AG08395 (cell line): ENCODE measurements at places on chromosomes 5 and 9.

- no peak for DNase-seq
Measured at GRCh38 chr5:157550663-157551062, 24.9 kb downstream of the ADAM19 start.

DNA sequence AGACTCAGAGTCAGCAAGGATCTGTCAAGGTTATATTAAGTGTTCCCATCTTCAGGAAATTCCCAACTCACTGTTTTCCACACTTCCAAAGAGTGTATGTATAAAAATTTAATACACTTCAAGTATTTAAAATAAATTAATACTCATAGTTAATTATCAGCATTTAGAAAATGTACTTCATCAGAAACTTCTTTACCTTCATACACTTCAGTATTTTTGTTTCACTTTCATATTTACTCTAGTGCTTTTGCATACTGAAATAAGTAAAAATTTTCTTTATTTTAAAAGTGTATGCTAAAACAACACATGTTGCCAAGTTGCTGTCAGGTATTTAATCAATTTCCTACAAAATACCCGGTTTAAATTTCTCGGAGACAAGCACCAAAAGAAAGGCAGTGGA lies 16.5 kb downstream of the RICTOR start:
- DNase-seq: no peak

GRCh38 chr9:131678499-131679111 lies 61.3 kb downstream of the RAPGEF1 start:
- peak; percentile 97 for DNase-seq

DNA sequence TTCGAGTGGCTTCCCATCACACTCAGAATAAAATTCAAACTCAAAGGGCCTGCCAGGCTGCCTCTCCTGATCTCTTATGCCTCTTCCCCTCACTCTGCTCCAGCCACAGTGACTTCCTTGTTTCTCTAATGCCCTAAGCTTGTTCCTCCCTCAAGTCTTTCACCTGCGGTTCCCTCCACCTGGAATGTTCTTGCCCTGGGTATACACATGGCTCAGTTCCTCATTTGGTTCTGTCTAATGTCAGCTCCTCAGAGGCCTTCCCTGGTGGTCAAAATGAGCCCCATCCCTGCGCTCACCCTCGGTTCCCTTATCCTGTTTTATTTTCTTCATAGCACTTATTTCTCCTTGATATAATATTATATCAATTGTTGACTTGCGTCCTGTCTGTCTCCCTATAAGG lies 12.7 kb upstream of the CYSTM1 start:
- DNase-seq: no peak

GRCh38 chr5:50292735-50293394 lies 148.2 kb downstream of the EMB start:
- DNase-seq: no peak

GRCh38 chr5:89703817-89704216 lies 705.7 kb downstream of the CETN3 start:
- DNase-seq: peak; percentile 17

- DNase-seq: no peak
Measured at GRCh38 chr5:141713616-141714309, 31.7 kb upstream of the ARAP3 start.

DNA sequence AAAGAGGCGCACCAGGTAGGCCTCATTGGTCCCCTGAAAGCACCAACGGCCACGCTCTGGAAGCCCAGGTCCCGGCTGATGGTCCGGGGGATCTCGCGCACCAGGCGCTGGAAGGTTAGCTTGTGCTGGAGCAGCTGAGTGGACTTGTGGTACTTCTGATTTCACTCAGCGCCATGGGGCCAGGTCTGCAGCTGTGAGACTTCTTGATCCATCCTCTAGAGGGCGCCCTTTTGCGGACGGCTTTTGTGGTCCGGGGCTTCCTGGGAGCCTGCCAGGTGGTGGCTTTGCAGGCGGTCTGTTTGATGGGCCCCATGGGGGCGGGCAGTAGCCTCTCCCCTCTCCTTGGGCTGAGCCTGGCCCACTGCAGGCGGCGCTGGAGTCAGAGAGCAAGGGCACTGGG lies 10.4 kb downstream of the TAF11L12 start:
- DNase-seq: no peak

GRCh38 chr9:125085703-125086477 lies 57.4 kb downstream of the SCAI start:
- no peak for DNase-seq

- DNase-seq: no peak
Measured at GRCh38 chr5:4189317-4189716, 593.7 kb downstream of the IRX1 start.

- DNase-seq: no peak
Measured at GRCh38 chr5:82151662-82152061, 126.5 kb downstream of the RPS23 start.

- DNase-seq: no peak
Measured at GRCh38 chr9:110371411-110372007, 33.8 kb upstream of the TXNDC8 start.

DNA sequence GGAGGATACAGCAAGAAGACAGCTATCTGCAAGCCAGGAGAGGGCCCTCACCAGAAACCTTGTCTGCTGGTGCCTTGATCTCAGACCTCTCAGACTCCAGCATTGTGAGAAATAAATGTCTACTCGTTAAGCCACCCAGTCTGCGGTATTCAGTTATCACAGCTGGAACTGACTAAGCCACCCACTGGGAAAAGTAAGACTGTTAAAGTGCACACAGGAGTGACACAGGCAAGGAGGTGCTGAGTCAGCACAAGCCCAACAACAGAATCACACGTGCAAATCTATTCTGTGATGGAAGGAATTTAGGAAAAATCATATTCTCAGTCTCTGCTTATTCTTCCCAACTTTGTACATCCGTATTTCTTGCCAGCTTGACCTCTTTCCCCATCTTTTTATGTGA lies 200.0 kb downstream of the NR2F1-AS1 start:
- DNase-seq: no peak

DNA sequence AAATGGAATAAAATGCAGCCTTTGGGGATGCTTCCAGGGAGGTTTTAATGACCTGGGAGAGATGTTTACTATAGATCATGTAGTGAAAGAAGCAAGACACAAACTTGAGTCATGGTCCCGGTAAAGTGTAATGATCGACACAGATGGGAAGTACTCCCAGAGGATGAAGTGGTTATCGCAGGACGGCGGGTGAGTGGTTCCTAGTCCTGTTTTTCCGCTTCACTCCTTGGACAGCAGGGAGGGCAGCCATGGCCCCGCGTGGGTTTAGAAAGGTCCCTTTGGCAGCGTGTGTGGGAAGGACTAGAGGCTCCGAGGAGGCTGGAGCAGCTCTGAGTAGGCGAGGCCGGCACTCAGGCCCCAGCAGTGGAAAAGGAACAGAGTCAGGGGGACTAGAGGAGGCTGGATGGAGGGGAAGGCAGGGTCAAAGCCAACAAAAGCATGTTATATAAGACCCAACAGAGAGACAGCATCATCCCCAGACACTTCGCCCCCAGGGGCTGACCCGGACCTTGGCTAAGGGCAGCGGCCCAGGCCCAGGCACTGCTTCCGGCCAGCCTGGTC lies 49.2 kb upstream of the STXBP1 start:
- no peak for DNase-seq

DNA sequence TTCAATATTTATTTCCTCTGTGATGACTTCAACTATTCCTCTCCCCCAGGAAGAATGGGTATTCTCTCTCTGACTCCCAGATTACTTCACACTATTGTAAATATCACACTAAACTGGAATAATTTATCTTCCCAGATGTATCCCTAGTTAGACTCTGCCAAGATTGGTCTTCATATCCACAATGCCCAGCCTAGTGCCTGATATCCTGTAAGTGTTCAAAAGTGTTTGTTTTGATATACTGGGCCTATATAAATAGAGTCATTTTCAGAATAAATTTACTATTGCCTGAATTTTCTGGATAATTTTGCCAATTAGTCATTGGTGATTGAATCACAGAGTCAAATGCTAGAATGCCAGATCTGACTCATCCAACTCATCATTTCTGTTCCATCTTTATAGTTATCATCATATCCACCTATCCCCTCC lies 143.7 kb upstream of the TNC start:
- no peak for DNase-seq

DNA sequence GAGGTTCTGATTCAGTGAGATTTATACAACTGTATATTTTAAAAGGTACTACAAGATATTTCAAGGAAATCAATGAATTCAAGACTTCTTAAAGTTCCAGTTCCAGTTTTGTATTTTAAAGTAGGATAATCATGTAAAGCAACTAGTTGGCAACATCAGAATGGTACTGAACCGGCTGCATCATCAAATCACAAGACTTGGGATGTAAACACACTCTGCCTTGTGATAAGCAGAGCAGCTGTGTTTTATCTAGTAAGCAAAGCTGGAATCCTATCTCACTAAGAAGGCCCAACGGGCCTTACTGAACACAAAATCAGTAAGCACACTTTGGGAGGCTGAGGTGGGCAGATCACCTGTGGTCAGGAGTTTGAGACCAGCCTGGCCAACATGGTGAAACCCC lies 327.2 kb upstream of the NREP start:
- no peak for DNase-seq

GRCh38 chr5:125987677-125988255 lies 435.4 kb upstream of the GRAMD2B start:
- DNase-seq: no peak

DNA sequence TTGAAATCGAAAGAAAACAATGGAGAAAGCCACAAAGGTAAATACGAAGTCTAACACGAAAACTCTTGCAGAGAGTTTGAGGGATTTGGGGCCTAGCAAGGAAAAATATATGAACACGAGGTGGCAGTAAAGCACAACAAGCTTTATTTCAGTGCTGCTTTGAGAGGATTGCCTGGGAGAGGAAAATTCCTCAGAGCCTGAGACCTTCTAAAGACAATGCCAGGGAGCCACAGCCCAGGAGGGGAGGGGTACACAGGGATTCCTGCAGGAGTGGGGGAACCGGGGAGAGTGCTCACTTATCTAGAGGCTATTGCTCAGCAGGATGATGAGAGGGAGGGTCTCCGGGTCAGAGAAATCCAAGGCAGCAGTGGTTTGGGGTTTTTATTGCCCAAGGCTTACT lies 134.9 kb upstream of the ADCY2 start:
- DNase-seq: peak; percentile 68

DNA sequence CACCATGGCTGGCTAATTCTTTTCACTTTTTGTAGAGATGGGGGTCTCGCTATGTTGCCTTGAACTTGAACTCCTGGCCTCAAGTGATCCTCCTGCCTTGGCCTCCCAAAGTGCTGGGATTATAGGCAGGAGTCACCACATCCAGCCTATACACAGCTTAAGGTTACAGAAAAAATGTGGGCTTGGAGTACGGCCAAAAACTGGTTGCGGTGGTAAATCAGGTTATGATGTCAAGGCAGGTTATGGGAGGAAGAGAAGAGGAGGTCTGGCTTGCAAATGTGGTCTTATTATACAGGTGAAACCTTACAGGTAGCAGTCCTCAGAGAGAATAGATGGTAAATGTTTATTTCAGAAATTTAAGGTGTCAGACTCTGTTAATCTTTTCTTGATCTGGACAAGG lies 30.7 kb upstream of the SYK start:
- no peak for DNase-seq

DNA sequence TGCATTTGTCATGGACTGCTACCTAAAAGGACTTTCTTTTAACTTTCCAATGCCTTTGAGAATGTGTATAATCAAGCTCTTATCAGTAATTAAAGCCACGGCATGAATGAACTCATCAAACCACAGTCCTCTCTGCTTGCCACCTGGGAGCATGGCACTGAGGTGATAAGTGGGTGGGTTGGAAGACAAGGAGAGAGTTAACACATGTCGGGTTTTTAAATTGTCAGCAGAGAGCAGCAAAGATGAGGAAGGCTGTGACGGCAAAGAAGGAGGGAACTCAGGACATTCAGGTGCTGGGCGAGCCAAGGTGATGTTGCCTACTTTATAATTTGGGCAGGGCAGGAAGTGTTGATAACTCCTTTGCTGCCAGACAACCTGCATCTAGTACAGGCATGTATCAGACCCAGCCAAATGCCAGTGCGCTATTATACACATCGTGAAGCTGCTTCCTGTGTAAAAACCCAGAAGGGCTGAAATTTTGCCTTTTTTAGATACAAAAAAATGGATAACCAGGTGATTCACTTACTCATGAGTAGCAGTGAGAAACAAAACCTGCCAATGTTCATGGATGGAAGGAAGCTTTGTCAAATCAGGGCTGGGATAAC lies 269.1 kb downstream of the KIF4B start:
- DNase-seq: no peak

GRCh38 chr9:20713172-20713571 lies 29.1 kb downstream of the FOCAD start:
- no peak for DNase-seq

- no peak for DNase-seq
Measured at GRCh38 chr5:172807766-172808311, 26.2 kb upstream of the ERGIC1 start.

GRCh38 chr9:119961774-119962424 lies 592.7 kb upstream of the BRINP1 start:
- no peak for DNase-seq

GRCh38 chr5:429453-430188 lies 13.4 kb upstream of the EXOC3 start:
- peak; percentile 87 for DNase-seq

- DNase-seq: peak; percentile 68
Measured at GRCh38 chr9:127877566-127877998, at the start of gene AK1. AK1 (minus strand) TSS chr9:127877675; CDS start chr9:127874617, 3,058 bp downstream.

DNA sequence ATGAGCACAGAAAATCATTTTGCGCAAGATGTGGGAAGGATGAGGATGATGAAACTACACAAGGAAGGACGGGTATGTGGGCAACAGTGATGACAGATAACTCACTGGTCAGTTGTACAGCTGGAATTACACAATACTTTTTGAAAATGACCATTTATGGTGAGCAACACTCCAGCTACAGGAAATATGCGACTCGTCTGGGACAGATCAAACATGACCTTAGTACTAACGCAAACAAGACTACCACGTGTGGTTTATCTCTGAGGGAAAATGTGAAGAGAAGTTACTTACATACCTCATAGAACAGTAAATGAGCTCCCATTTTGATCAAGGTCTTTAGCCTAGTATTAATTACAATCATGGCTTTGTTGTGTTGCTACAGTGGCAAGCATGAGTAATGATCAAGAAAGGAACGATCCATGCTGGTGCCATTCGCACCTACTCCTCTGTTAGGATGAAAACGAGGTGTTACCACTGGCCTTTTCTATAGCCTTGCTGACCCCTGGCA lies 456.9 kb downstream of the BNC2 start:
- peak; percentile 63 for DNase-seq

GRCh38 chr9:98778711-98779530 lies 17.4 kb downstream of the ANKS6 start:
- DNase-seq: no peak

DNA sequence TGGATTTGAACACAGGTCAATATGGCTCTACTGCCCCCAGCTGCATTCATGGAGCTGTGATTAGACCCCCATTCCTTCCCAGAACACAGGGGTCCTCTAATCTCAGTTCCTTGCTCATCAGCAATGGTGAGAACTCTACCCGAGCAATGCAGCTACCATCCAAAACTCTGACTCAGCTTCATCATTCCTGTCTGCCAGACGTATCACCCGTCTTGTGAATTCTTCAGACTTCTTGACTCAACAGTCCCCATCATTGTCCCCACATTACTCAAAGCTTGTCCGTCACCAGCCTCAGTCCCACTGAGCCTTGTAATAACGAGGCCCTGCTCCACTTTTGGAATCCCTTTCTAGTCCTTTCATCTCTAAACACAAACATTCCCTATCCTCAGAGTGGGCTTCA lies 36.3 kb upstream of the STX17 start:
- DNase-seq: peak; percentile 47
